ENCODE measurements at places on chromosomes 5 and 9. TPM values are rescaled to one million over a fixed set of nuclear protein-coding genes. Genes with fewer than 3 reads are reported as not detected.

DNA sequence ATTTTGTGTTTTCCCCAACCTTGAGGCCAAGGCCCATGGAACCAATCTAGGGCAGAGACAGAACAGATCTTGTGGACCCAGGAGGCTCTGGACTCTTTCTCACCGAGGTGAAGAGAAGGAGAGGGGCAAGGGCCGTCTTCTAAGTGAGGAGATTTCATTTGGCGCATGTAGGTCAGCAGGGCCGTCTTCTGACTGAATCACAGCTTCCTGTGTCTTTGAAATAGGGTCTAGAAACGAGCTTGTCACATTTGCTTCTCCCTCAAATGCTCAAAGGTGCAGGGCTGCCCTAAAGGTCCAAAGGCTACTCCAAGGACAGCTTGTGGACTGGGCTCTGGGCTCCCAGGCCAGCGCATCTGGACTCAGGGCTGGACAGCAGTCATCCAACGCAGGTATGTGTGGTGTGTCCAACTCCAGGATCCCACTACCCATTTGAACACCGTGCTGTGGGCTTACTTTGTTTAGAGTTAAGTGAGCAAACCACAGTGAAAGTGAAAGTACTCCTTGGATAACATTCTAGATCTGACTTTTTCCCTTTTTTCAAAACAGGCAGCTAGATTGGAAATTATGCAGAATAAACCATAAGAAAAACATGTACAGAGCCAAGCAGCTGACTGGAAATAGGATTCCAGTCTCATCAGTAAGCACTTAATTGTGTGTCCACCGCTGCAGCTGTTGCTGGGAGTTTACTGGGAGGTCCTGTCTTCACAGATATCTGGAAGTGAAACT is 357.0 kb downstream of the GADD45G start:
- no peak for DNase-seq

- no peak for DNase-seq
Measured at GRCh38 chr5:116466727-116467464, 107.7 kb downstream of the SEMA6A start.

GRCh38 chr9:72041775-72042194 is 18.6 kb downstream of the C9orf57 start:
- no peak for DNase-seq

Gene C9
- total RNA-seq = 0.41 TPM

DNA sequence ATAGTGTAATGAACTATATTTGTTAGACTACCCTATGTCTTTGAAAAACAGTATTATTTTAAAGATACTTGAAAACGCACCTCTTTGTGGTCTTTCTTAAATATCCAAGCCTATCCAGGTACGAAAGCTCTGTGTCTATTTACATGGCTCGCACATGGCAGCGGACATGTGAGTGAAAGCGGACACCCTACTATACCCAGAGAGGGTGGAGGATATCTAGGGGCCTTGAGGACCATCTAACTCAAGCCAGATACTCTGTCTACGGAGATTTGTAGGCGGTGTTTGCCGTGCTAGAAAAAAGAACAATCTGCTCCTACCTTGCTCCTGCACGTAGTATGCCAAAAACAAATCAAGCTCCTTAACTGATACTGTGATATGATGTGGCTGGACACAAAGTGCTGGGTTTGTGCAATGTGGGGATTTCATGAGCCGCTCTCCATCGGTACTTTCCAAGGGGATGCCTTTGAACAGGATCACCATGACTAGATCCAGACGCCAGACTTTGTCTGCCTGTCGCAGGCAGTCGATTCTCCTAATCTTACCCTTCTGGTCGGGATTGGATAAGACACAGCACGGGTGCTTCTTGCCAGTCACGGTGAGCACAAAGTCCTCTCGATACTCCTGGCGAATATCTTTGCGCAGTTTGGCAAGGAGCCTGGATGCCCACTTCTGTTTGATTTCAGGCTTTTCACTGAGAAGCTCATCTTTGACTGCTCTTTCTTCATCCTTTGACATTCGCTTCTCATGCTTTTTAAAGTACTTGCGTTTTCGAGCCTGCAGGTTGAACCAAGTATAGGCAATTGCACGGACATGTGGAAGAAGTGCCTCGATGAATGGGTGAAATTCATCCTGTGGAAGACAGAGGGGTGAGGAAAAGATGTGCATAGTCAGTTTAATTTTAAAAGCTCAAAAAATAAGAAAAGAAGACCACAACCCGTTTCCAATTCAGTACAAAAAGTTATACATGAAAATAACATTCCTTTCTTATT is 7.0 kb downstream of the NFIB start:
- no peak for DNase-seq

All from T-cell (primary cell).